CD4-positive, alpha-beta T cell treated with Interleukin-17A for 1 hour (primary cell): ENCODE measurements at places on chromosomes 4 and X.

GRCh38 chr4:87310691-87311335 is 11.9 kb downstream of the HSD17B13 start:
- DNase-seq, result no peak

- no peak for DNase-seq
Observed at GRCh38 chrX:69991685-69992084, 58.1 kb downstream of the AWAT2 start.

DNA sequence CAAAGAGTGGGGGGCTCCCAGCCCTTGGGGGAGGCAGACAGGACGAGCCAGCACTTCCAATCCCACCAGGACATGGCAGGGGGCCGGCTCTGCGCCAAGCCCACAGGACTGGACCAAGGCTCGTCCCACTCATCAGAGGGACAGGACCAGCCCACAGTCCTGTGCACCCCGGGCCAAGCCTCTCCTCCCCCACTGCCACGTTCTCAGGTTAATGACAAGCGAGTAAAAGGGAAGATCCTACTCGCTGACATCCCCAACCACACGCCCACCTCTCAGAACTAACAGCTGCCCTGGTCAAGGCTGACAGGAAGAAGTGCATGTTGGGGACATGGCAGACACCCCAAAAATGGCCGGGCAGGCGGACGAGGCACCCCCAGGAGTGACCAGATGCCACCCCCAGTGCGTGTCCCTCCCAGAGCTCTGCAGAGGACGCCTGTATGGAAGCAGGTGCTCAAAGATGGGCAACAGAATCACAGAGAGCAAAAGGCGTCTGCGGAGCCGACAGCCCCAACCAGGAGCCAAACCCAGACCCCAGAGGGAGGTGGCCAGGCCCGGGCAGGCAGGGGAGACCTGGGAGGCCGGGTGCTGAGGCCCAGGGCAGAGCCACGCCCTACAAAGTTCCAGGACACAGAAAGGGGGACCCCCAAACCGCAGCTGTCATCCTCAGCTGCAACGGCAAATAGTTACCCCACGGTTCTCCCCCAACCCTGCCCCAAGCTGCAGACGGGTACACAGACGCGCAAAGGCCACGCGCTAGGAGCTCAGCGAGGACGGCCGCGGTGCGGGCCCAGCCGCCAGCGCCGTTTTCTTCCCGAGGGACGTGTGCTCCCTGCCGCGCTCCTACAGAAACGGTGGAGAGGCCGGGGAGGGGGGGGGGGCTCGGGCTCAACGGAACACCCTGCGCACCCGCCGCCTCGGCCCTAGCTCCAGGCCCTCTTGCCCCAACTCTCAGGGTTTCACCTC is 1.7 kb downstream of the CTBP1 start:
- DNase-seq, result peak; percentile 19

GRCh38 chrX:15747626-15748173 is 9.6 kb downstream of the CA5B start:
- no peak for DNase-seq

DNA sequence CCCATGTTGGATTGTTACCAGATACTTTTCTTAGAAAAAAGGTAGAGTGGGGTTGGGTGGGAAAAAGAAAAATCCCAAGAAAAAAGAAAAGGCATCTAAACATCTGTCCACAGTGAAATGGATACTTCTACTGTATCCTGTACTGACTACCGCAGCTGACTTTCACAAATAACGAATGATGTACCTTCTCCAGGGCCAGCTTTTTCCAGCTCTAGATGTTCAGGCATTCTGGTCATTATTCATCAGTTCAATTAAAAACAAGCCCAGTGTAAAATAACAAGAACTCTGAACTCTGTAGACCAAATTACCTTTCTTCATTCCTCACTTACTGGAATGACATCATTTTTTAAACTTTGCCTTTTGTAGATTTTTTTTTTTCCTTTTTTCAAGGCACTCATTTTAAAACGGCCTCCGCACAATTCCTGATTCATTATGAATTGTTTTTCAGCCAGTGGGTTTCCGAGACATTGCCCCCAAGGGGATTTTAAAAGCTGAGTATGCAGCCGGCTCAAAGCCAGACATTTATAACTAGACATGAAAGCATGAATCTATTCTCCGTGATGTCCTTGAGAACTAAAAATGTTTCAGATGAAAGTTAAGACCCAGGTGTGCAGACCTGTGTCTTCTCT is 113.5 kb downstream of the PRKX start:
- no peak for DNase-seq

DNA sequence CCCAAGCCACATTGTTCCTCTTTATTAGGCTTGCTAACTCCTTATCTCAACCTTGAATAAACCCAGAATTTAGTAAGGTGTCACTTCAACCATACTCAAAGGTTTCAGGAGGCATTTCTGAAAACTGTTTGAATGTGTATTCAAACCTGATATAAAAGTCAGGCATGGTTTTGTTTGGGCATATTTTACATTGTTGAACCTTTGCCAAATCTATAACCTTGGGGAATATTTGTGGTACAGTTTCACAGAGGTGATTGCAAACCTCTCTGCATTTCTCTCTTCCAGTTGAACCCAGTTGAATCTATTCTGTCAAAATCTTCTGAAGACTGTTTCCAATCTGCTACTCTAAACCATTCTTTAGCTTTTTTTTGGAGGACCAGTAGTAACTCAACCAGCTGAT is 409.0 kb downstream of the TECRL start:
- DNase-seq, result no peak

DNA sequence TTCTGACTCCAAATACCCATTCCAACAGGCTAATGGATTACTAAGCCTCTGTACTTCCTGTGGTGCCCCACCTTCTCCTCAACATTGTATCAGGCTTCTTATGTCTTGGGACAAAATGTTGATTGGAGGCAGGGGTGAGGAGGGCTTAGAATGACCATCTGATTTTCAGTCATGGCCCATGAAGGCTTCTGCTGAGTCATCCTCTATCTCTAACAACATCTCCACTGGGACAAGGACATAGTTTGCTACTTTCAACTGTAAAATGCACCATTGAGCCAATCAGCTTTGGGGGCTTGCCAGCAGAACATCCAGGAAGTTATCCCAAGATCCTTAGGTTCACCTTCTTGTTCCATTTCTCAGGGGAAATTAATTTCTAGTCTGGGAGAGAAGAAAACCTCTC is 29.5 kb downstream of the MAGEB17 start:
- no peak for DNase-seq

DNA sequence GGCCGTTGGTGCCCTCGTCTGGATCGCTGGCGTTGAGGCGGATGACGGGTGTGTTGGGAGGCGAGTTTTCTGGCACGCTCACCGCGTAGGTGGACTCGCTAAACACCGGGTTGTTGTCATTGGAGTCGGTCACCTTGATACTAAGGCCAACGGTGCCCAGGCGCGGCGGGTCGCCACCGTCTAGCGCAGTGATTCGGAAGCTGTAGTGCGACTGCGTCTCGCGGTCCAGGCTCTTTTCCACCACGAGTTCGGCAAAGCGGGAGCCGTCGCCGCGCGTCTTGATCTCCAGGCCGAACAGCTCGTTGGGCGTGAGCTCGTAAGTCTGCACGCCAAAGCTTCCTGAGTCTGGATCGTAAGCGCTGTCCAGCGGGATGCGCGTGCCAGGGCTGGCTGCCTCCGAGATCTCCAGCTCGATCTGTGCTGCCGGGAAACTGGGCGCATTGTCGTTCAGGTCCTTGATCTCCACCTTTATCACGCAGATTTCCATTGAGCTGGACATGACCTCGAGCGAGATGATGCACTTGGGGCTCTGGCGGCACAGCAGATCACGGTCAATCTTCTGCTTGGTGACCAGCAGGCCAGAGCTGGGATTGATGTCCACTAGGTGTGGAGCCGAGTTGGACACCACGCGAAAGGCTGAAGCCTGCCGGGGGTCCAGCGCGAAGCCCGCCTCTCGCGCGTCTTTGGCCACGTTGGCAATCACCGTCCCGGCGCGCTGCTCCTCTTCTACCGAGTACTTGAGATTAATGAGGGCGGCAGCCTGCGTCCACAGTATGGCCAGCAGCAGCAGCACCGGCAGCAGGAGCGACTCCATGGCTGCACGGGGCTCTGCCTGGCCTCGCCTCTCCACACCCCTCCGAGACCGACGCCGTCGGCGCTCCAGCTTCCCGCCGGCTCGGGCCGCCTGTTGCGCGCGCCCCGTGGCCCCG is 2.0 kb downstream of the PCDH19 start:
- DNase-seq, result no peak

DNA sequence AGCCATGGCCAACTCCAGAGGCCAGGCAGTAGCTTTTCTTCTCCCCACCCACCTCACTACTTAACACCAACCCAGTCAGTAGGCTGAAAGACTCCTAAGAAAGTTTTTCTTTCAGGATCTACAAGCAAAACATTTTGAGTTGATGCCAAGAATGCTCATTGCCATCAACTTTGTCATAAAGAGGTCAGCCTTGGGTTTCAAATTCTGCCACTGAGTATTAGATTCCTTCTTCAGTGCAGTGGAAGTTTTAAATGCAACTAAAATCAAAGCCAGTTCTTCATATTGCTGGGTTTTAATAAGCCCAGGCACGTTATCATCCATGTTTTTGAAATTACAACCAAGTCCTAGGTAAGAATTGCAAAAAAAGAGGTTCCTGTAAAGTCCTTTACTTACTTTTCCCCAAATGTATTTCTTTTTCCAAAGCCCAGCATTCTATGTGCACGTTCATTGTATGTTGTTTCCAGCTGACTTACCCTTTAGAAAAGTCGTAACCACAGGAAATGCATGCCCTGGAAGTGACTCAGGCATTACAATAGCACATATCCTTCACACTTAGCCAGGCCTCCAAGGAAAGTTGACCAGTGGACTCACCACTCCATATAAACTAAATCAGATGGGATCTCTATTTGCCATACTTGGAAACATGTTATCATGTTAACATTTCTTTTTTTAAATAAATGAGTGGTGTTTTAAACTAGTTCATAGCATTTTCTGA is 229.9 kb downstream of the SOX3 start:
- DNase-seq, result no peak

- no peak for DNase-seq
Observed at GRCh38 chr4:120730777-120731320, 191.7 kb downstream of the PRDM5 start.

DNA sequence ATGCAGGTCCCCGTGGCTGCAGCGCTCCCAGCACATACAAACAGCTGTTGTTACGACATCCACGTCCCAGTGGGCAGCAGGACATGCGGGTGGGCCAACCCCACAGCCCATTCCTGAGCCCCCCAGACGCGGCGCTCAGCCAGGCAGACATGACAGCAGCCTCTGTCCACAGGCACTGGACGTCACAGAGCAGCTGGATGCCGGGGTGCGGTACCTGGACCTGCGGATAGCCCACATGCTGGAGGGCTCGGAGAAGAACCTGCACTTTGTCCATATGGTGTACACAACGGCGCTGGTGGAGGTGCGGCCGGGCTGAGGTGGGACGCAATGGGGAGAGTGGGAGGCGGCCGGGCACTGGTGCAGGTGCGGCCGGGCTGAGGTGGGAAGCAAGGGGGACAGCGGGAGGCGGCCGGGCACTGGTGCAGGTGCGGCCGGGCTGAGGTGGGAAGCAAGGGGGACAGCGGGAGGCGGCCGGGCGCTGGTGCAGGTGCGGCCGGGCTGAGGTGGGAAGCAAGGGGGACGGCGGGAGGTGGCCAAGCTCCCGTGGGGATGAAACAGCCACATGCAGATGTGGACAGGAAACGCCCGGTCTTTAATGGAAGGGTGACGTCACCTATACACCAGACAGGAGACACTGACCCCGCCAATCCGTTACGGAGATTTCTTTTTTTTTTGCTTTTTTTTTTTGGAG is 9.4 kb downstream of the PLCXD1 start:
- no peak for DNase-seq

DNA sequence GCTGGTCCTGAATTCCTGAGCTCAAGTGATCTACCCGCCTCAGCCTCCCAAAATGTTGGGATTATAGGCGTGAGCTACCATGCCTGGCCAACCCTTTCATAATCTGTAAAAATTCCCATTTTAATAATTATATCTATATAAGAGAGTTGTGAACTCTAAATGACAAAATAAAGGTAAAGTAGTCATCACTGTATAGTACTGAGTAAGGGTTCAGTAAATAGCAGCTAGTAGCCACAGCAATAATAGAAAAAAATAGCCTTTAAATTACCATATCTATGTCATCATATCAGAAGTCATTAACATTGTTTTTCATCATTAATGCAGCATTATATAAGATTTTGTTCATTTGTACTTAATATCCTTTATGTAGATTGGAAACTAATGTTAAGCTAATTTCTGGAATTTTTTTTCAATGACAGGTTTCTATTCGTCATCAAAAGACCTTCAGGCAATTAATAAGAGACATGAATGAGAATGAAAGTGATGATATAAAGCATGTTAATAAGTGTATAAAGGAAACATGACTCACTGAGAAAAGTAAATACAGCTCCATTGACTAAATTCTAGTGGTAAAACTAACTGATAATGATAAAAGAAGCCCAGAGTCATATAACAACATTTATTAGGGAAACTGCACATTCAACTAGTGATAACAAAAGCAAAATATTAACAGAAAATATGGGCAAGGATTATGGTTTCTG is 85.9 kb upstream of the UGT8 start:
- DNase-seq, result no peak

DNA sequence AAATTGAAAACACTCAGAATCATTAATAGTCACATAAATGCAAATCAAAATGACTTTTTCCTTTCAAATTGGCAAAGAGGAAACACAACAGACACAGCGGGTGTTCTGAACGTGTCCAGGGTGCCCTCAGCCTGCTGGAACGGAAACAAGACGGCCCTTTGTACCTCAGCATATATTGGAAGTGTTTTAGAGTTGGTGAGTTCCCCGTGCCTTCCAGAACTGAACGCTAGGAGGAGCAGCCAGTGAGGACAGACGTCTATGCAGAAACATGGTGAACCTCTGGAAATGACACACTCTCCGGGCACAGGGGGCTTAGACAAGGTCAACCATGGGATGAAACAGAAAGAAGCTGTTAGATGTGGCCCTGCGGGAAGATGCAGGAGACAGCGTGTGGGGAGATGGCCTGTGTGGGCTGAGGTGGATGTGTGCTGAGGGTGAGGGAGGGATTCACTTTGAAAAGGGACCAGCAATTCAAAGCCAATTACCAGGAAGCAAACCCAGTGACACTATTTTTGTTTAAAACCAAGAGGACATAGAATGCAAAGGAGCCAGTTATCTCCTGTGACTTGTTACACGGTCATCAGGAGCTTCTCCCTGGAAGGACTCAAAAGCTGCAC is 40.4 kb downstream of the RNF212 start:
- peak; percentile 61 for DNase-seq

DNA sequence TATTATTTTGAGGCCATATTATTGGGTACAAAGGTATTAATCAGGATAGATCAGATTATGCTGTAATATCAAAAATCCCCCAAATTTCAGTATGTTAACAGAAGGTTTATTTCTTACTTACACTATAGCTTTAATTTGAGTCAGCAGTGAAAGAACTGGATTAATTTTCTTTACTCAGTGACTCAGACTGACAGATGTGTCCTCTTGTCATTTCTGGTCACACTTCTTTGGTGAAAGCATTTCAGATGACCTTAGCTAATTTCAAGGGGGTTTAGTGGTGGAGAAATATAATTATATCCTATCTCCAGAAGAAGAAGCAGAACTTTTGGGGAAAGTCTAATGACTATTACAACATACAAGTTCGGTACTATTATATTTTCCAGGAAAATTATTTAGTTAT is 12.4 kb downstream of the DDIT4L start:
- DNase-seq, result no peak

GRCh38 chrX:153565996-153566580 is 32.9 kb downstream of the CCNQ start:
- no peak for DNase-seq
